ENCODE measurements at places on chromosomes 5 and 9.

DNA sequence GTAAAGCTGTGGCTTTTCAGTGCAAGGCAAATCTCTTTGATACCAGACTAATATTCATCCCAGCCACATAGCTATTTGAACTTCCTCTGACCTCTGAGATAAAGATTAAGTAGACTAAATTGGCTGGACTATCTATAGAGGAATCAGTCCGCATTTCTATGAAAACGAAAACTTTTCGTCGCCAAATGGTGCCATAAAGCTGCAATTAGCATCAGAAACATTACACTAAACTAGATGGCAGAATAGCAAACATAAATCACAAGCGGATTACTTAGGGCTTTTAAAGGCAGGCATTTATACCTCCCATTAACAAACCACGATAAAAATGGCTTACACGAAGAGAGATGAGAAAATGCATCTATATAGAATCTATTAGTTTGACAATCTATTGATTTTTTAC lies 1009.7 kb upstream of the CDH6 start:
- DNase-seq, result no peak

GRCh38 chr5:158162026-158162425 lies 303.1 kb upstream of the CLINT1 start:
- DNase-seq, result no peak

DNA sequence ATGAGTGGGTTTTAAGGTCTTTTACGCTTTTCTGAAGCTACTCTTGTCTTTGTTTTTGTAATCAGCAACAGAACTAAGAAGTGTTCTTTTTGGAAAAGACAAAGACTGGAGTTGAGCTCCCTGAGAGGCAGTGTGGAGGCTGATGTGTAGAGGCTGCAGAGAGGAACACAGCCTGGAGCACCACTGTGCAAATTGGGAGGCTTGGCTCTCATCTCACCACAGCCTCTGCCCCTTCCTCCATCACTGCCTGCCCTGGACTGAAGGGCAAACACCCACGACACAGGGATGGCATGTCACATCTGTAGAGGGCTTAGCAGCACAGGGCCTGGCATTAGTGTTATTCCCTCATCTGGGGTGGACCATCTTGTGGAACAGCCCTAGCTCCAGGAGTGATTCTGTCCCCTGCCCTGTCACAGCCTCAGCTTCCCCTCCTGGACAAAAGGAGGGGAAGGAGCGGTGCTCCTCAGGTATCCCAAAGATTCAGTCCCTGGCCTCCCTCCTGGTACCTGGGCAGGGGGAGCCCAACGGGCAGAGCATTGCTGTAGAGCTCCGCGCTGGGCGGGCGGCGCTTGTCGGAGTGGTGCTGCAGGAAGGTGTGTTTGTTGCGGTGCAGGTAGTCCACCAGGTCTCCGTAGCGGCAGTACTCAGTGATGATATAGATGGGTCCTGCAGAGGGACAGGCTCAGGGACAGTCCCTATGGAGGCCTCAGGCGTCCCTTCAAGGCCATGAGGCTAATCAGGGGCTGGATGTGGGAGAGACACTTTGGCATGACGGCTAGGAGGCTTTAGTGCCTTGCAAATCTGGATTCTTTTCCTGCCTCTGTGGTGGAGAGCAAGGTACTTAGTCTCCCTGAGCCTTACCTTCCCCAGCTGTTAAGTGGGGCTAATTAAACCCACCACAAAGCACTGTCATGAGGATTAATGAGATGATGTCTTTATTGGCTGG lies 32.8 kb downstream of the PDGFRB start:
- no peak for DNase-seq

DNA sequence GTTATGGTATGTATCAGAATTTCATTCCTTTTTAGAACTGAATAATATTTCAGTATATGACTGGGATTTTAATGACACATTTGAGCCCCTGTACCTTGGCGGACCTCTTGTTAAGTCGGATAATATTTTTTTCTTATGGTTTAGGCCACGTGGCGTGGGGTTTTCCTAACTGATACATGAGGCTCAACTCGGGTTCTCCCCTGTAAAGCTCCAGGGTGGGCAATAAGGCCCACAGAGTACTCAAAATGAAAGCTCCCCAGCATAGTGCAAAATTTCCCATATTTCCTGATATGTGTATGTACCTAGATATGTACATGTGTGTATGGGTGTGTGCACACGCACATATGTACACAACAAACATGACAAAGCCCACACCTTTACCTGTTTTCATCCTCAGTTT lies 24.5 kb downstream of the TICAM2 start:
- no peak for DNase-seq

- DNase-seq, result no peak
Observed at GRCh38 chr5:176441921-176442323, 6.3 kb upstream of the FAF2 start.
